Endothelial cell of coronary artery (primary cell): ENCODE measurements at places on chromosomes 1 and 21. TPM values are rescaled to one million over a fixed set of nuclear protein-coding genes. Genes with fewer than 3 reads are reported as not detected.

Gene CTSK
- 2.3 and 3.2 TPM in 2 replicates for total RNA-seq

Gene GPR3
- 0.09 and 0.36 TPM in 2 replicates for total RNA-seq

Gene CLCA4
- not detected in 2 replicates for total RNA-seq

Gene DAB1
- total RNA-seq, result not detected in 2 replicates

Gene BCL2L15
- total RNA-seq, result 0.09 TPM in 2 replicates

Gene STIL
- total RNA-seq, result 3.9 and 8.5 TPM in 2 replicates

Gene PSRC1
- 3.9 and 8.5 TPM in 2 replicates for total RNA-seq

Gene NDC1
- total RNA-seq, result 14.6 and 25.1 TPM in 2 replicates

Gene MCM3AP
- total RNA-seq, result 66.5 and 76.3 TPM in 2 replicates

Gene S1PR1
- 146 and 164 TPM in 2 replicates for total RNA-seq

Gene UTS2
- not detected in 2 replicates for total RNA-seq

Gene DCST2
- 0.09 TPM in 1 of 2 replicates, not detected in the other for total RNA-seq

Gene ETNK2
- total RNA-seq, result 7.5 and 14.3 TPM in 2 replicates

Gene PSMG1
- total RNA-seq, result 39.8 and 73.1 TPM in 2 replicates

Gene TMEM125
- not detected in 2 replicates for total RNA-seq

Gene HMGCS2
- total RNA-seq, result not detected in 2 replicates

Gene RRP15
- 5.8 and 7.5 TPM in 2 replicates for total RNA-seq

Gene FAM163A
- 0.09 TPM in 2 replicates for total RNA-seq

Gene AZIN2
- total RNA-seq, result 1.8 and 2.8 TPM in 2 replicates

Gene DVL1
- total RNA-seq, result 41.9 and 101 TPM in 2 replicates

Gene OR6N1
- not detected in 2 replicates for total RNA-seq

Gene MCOLN3
- not detected in 2 replicates for total RNA-seq

Gene ITSN1
- 49.2 and 85.7 TPM in 2 replicates for total RNA-seq

Gene CITED4
- 7.1 and 15.8 TPM in 2 replicates for total RNA-seq

Gene C1orf185
- total RNA-seq, result not detected in 2 replicates

Gene PLCH2
- total RNA-seq, result under 0.01 and 0.09 TPM in 2 replicates

Gene SLAMF9
- not detected in 2 replicates for total RNA-seq

Gene HTR6
- total RNA-seq, result not detected in 2 replicates

Gene OPRD1
- not detected in 2 replicates for total RNA-seq

Gene AVPR1B
- under 0.01 TPM in 1 of 2 replicates, not detected in the other for total RNA-seq

Gene AGTRAP
- total RNA-seq, result 23.8 and 26.4 TPM in 2 replicates

Gene MYBPHL
- total RNA-seq, result not detected in 2 replicates

Gene COL16A1
- total RNA-seq, result 0.54 and 1.0 TPM in 2 replicates

Gene MAP3K21
- 0.27 and 0.38 TPM in 2 replicates for total RNA-seq

Gene KCNJ15
- 0.09 and 0.18 TPM in 2 replicates for total RNA-seq

Gene SAMD11
- 0.66 TPM in 1 of 2 replicates, not detected in the other for total RNA-seq

Gene GUCA2A
- total RNA-seq, result not detected in 2 replicates

Gene LCE1F
- total RNA-seq, result not detected in 2 replicates

Gene MPL
- not detected in 2 replicates for total RNA-seq

Gene IBA57
- total RNA-seq, result 4.5 and 5.5 TPM in 2 replicates

Gene S100A10
- 149 and 210 TPM in 2 replicates for total RNA-seq

Gene LCE1E
- not detected in 2 replicates for total RNA-seq

Gene KCNK2
- under 0.01 TPM in 1 of 2 replicates, not detected in the other for total RNA-seq
